ENCODE measurements at places on chromosomes 7 and 10.

DNA sequence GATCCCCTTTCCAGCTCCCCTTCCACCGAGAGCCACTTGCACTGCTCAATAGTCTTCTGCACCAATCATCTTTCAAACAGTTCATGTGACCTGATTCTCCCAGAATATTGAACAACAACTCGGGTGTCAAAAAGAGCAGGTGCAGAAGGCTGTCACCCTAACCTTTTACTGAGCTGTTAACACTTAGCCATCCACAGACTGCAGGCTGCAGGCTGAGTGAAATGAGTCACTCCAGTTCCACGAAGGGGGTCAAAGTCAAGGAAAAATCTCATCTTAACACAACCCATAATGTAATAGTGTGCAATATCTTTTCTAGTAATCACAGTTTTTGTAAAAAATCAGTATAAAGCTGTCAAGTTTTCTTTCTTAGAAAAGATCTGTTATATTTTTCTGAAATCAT is 63.1 kb downstream of the MTPAP start:
- DNase-seq, result no peak

- no peak for DNase-seq
Measured at GRCh38 chr10:1123198-1123597, 67.0 kb downstream of the WDR37 start.

DNA sequence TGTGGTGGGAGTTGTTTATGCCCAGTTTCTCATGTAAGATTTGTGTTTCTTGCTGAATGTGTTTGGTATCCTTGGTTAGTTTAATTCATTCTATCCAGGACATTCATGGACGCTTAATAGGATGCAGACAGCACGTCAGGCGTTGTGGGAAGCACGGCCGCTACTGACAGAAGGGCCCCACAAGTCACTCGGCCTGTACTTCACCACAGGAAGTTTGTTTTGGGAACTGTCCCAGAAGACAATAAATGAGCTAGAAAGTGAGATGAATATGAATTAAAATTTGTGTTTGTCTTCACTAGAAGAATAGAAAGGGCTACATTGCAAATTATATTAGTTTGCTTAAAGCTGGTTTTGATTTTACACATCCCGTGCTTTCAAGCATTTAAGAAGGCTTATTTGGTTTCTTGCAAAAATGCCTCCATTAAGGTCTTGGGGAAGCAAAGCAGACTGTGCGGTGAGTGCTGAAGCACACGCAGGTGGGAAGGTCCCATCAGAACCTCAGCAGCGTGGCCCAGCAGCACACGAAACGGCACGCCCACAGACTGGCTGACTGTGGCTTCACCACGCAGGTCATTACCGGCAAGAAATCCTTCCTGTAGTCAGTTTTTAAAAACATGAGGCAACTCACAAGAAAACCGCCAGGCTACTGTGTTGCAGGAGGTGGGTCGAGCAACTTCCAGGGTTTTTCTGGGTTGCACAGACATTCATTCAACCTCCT is 74.1 kb downstream of the VIPR2 start:
- DNase-seq, result no peak

- no peak for DNase-seq
Measured at GRCh38 chr10:108653531-108653930, 1269.8 kb downstream of the XPNPEP1 start.

- DNase-seq, result no peak
Measured at GRCh38 chr7:2876031-2876731, 32.1 kb upstream of the GNA12 start.
